Activated naive CD8-positive, alpha-beta T cell treated with anti-CD3 and anti-CD28 coated beads, Interleukin-2, amount 50 U/mL, for 16 hours (primary cell): ENCODE measurements at places on chromosomes 6 and 20.

- DNase-seq: no peak
These were observed 51.4 kb downstream of the TGM2 start for GRCh38 chr20:38113401-38114325.

DNA sequence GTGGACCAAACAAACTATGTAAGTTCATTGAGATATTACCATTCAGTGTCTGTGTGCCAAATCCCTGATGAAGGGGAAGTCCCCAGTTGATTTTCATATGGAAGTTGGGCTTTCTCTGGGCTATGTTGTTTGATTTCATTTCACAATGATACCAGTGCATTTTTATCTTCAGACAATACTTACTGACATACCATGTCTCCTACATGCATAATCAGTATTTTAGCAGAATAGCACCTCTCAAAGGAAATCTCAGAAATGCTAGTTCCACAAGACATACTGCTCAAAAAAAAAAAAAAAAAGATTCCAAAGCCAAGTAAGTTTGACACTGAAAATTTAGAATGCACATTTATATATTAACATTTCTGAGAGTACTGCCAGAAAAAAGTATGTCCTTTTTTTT lies 168.8 kb upstream of the RNF217 start:
- DNase-seq: no peak

DNA sequence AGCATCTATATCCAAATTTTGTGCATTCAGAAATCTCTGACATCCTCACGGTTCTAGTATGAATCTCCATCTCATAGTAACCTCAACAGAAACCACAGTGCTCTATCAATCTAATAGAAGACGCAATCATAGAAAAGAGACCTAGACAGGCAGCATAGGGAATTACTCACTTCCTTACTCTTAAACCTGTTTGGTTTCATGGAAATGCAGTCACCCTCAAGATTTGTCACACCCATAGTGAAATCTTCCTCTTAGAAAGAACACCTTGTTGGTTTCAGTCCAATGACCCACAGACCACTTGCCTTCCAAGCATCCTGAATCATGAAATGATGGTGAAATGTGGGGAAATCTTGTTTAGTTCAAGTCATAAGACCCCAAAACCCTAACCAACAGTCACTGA lies 166.1 kb upstream of the PRDM1 start:
- DNase-seq: no peak

- DNase-seq: no peak
These were observed 15.9 kb upstream of the KCNK16 start for GRCh38 chr6:39338397-39338796.

DNA sequence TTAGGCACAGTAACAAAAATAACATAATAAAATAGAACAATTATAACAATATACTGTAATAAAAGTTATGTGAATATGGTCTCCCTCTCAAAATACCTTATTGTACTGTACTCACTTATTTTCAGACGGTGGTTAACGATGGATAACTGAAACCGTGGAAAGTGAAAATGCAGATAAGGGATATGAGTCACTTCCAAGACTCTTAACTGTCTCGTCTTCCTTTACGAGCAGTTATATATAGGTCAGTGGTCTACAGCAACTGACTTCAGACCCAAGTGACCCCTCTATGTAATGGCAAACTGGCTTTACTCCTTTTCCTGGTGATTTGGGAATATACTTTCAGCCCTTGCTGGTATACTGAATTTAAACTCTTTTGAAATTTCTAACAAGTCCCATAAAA lies 261.4 kb downstream of the SLC35F1 start:
- no peak for DNase-seq

DNA sequence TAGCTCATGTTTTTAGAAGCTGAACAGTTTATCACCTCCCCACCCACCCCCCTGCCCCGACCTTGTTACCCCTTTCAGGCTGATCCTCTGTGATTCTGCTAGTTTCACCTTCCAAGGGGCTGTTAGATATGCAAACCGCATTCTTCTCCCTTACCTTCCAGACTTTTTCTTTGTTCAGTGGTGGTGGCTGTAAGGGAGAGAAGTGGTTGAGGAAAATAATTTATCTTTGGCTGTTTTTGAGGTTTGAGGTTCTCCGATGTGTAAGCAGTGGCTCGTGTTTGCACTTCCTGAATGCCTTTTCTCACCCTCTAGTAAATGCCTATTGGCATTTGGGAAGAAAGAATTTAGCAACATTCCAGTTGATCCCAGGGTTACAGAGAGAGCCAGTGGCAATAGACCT lies 69.4 kb upstream of the KCNG1 start:
- DNase-seq: no peak

DNA sequence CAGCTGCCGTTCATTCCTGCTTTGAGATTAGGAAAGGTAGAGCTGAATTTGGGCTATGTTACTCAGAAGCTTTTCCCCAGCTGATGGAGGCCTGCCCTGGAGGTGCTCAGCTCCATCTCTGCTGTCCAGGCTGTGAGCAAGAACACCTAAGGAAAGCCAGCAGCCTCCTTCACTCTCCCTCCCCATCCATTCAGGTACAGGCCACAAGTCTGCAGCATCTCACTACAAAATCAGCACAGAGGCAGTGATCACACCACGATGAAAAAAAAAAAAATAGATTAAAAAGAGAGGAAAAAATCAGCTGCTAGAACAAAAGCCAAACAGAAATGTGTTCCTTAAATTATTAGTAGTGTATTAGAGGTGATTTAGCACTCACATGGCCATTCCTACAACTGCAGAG lies 515.0 kb downstream of the CDH26 start:
- DNase-seq: no peak

- DNase-seq: no peak
These were observed 94.4 kb upstream of the PRDM1 start for GRCh38 chr6:105991561-105992314.

- DNase-seq: no peak
These were observed 40.4 kb upstream of the SCML4 start for GRCh38 chr6:107864226-107865127.

DNA sequence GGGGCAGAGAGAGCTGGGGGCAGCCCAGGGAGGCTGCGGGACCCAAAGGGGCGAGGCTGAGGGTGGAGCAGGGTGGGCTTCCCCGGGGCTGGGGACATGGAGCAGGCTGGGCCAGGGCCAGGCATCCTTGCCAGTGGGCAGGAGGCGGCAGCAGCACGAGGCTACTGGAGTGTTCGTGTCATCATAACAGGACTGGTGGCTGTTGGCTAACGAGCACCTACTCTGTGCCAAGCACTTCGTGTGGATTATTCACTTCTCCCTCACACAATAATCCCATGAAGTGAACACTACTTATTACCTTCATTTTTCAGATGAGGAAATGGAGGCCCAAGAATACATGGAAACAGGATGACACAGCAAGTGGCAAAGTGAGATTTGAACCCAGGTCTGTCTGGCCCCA lies 41.7 kb downstream of the GRM4 start:
- no peak for DNase-seq

DNA sequence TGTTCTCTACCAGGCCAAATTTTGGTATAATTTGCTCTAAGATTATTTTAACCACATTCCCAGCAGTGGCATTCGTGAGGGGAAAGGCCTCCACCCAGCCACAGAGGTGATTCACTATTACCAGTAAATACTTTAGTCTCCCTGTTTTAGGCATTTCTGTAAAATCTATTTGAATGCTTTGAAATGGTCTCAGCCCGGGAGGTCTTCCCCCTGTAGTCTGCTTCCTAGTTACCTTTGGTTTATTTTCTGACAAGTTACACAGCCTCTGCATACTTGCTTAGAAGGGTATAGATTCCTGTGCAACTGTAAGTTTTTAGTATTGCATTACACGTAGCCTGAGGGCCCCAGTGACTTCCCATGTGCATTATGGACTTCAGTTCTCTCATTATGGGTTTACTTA lies 248.7 kb downstream of the C6orf118 start:
- no peak for DNase-seq

GRCh38 chr20:35511814-35512420 lies 17.5 kb downstream of the C20orf173 start:
- DNase-seq: no peak

DNA sequence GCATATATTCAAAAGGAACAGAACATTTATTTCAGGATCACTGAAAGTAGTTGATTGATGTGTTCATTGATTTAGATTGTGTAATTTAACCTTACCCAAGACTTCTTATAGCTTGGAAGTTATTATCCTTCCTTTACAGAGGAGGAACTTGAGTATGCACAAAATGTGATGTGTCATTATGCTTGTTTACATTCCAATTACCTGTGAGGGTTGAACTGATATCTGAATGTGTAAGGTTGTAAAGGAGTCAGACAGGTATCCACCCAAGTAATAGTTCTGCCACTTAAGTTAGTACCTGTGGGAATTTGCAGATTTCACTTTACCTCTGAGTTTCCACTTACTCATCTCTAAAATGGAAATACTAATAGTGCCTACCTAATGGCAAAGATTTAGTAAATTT lies 668.2 kb downstream of the DOK5 start:
- DNase-seq: no peak

GRCh38 chr20:9809271-9809670 lies 29.6 kb downstream of the PAK5 start:
- DNase-seq: no peak

GRCh38 chr6:70957284-70957617 lies 391 bp upstream of the B3GAT2 start:
- no peak for DNase-seq
